Posterior vena cava (tissue), 2 donors: ENCODE measurements at places on chromosomes 2 and 18.

DNA sequence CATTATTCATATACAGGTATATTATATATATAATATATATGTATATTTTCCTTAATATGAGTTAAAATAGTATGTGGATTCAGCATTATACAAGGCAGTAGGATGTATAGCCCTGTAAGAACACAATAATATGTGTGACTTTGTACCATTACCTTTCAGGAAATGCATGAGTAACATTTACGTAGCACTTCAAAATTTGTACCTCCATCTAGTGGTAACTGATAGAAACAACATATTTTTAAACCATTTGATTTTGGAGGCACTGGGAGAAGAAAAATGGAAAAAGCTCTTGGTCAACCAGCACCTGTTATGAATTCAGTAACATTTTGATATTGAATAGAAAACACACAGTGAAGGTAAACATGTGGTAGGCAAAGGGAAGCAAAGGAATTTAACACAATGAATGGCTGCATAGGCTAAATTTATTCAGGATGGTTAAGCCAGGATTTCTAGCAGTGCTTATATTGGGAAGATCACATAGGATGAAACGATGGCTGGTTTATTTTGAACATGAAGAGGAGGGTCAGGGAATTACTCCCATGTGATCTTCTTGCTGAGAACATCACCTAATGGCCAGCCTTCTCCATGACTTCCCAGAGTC is 565.5 kb downstream of the CCDC85A start:
- DNase-seq, result no peak

GRCh38 chr2:96952976-96953610 is 33.3 kb downstream of the FAM178B start:
- DNase-seq, result peak; percentile 83

DNA sequence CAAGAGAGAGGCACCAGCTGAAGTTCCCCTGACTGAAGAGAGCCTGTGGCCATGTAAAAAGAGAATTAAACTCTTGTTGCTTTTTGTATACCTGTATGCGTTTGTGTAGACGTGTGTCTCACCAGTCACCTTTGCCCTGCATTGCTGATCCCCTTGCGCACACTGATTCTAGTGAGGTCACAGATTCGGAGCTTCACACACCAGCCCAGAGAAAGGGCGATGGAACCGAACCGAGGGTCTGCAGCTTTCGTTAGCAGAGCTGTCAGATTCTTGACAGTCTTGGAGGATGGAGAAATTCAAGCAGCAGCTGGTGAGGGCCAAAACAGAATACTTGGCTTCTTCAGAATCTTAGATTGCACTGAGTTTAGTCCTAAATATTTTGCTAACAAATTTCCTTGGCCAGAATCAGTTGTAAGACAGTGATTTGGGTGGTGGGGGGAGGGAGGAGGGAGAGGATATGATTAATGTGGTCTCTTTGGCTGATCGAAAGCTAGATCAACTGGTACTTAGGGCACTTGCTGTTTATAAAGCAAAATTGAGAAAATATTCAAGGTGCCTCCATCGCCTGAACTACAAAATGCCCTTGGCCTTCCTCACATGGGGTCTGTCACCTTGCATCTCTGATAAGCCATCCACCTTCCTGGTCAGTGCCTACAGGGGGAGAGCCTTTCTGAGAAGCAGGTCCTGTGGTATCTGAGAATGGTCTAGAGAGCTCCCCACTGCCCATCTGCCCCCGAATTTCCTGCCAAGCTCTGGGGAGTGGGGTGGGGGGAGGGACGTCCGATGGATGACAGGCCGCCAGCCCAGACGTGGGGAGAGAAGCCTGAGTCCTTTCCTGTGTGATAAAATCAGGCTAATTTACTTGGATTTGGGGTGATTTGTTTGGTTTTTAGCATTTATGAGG is 123.5 kb downstream of the CABLES1 start:
- DNase-seq, result no peak

DNA sequence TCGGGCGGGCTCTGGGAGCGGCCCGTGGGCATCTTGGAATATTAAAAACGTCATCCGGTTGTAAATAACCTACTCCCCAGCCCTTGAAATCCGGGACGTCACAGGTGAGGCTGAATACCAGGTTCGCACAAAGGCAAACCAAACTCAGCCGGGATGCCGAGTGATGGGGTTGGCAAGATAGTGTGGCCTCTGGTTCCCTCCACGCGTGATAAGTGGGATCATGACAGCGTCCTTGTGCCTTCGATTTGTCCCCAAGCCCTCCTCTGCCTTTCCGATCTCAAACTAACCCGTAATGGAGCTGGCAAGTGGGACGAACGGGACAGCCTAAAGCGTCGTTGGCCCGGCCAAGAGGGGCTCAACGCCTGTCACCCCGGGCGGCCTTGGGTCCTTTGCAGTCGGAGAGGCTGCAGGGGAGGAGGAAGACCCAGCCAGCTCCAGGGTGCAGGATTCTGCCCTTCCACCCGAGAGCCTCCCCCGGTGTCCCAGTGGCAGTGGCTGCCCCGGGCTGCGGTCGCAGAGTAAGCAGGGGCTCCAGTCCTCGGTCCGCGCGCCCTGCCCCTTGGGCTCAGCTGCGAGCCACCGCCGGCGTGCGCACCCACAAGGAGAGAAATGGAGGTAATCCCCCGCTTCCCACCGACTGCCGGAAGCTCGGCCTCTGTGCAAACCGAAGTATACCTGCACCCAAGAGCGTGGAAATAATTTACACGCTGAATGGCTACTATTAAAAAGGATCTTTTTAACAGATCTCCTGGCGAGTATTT is 13.4 kb upstream of the PAX3 start:
- no peak for DNase-seq

DNA sequence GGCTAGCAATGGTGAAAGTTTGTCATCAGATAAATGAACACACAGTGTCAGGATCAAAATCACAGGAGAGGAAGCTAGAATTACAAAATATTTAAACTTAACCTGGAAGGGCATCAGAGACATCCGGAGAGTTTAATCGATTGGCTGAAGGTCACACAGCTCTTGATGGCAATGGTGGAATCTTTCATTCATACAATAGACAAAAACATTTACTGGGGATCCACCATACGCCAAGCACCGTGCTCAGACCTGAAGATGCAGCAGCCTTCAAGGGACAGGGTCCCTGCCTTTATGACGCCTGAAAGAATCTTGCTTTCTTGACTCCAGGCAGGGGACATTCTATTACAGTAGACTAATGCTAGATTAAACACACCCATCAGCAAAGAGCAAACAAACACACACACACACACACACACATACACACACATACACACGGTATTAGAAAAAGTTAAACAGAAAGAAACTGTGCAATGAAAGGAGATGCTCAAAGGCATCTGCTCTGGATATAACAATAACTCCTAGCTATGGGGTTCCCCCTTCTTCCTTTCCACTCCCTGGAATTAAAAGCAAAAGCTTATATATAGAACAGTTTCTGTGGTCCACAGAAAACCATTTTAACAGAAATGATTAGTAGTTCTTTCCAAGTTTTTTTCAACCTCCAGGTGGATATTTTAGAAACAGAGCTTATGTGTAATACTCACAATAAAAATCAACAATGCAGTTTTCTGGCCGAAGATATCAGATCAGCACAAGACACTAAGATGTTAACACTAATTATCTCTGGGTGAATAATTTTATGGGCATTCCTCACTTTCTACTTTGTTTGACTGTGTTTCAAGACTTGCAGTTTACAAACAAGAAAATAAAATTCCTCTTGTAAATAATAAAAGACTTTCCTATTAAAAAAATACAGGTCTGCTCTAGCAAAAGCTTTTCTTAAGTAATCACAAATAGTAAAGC is 151.7 kb downstream of the ANKRD44 start:
- no peak for DNase-seq

DNA sequence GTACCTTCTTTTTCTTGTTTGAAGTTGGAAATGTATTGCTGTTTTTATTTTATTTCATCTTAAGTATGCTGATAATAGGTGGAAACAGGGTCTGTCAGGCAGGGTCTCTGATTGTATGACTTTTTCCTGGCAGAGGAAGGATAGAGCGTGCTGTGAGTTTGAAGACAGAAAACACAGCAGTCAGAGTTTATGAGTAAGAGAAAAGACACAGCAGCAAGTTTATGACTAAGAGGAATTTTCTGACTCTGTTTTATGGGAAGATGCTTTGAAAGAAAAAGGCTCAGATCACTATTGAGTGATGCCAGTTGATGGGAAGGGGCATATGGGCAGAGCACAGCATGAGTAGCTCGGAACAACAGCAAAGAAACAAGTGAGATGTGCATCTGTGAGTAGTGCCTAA is 379.1 kb downstream of the MEIS1 start:
- no peak for DNase-seq

- DNase-seq, result no peak
Measured at GRCh38 chr2:119156105-119156890, 2.3 kb downstream of the C1QL2 start.

DNA sequence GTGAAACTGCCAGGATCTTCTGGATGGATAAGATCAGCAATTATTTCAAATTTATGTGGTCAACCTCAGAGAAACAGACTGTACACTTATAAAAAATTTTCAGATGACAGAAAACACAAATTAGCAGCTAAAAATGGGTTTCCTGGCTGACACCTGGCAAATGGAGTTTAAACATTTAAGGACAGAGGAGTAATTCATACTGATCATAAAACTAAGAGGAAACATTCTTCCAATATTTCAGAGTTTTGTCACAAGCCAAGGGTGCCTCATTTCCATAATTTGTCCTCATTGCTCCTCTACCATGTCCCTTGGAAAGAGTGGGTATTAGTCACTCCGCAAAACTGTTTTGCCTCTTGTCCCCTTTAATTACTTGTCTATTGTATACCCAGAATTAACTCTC is 70.2 kb downstream of the TMEFF2 start:
- no peak for DNase-seq

DNA sequence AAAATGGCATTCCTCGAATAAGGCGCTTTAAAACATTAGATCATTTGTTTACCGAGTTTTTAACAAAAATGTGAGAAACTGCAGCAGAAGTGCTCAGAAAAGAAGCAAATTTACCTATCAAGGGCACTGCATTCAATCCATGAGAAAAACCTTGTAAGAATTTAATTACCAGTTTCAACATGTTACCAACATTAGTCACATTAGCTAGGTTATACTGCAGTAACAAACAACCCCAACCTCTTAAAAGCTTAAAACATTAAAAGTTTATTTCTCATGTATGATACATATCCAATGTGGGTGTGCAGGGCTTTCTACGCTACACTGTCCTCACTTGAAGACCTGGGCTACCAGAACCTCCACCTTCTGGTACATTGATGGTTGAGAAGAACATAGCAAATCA is 68.1 kb upstream of the CCBE1 start:
- no peak for DNase-seq

- DNase-seq, result peak; percentile 90
Measured at GRCh38 chr2:234496835-234497593, at the start of gene ARL4C. TSS of gene ARL4C (minus strand) at chr2:234497081. CDS start at chr2:234496586, 495 bp downstream.

DNA sequence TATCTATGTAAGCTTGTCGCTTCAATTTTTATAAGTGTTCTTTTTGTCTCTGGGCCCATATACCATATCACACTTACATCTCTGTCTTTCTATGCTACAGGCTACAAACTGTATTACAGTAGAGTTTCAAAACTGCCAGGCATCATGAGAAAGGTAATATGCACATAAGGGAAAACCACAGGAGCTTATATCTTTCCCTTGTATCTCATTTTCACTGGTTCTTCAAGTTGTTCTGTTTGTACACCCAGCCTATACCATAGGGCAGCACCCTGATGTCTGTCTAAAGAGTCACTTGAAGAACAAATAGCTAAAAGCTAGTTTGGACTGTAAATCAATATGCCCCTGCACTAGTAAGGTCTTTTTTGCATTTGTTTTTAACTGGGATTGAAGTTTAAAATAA is 366.7 kb downstream of the FIGN start:
- DNase-seq, result no peak

- no peak for DNase-seq
Measured at GRCh38 chr18:49723648-49724180, 89.6 kb downstream of the ACAA2 start.

DNA sequence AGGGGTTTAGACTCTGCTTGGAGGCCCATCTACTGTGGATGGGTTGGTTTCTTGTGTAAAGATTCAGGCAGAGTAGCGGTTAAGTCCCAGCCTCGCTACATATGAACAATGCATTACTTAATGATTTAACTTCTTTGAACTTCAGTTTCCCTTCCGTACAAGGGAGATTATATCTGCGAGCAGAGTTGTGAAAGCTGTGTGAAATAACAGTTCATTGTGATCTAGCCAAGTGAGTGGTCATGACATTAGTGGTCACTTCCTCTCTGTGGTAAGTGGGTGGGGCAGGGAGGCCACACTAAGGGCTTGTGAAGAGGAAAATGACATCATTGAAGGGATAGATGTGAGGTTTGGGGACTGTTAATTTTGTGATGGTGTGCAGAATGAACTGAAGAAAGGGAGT is 14.1 kb upstream of the MEX3C start:
- peak; percentile 83 for DNase-seq

DNA sequence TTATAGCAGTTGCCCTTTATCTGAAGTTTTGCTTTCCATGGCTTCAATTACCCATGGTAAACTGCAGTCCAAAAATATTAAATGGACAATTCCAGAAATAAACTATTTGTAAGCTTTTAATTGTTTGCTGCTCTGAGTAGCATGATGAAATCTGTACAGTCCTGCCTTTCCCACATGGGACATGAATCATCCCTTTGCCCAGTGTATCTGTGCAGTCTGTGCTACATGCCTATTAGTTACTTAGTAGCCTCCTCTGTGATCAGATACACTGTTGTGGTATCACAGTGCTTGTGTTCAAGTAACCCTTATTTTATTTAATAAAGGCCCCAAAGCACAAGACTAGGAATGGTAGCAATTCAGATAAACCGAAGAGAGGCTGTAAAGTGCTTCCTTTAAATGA is 810.6 kb upstream of the PIK3C3 start:
- no peak for DNase-seq

DNA sequence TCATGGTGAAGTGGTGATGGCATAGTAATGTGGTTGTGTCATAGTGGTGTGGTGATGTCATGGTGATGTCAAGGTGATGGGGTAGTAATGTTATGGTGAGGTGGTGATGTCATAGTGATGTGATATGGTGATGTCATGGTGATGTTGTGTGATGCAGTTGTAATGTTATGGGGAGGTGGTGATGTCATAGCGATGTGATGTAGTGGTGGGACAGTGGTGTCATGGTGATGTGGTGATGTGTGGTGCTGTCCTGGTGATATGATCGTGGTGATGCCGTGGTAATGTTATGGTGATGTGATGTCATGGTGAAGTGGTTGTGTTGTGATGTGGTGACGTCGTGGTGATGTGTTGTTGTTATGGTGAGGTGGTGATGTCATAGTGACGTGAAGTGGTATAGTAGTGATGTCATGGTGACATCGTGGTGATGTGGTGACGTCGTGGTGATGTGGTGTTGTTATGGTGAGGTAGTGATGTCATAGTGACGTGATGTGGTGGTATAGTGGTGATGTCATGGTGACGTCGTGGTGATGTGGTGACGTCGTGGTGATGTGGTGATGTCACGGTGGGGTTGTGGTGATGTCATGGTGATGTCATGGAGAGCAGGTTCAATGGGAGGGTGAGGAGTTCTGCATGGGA is 242.7 kb upstream of the MYT1L start:
- DNase-seq, result no peak

GRCh38 chr2:225735844-225736243 is 336.3 kb downstream of the NYAP2 start:
- DNase-seq, result no peak

- DNase-seq, result no peak
Measured at GRCh38 chr2:170950221-170950761, 21.2 kb downstream of the GORASP2 start.

GRCh38 chr2:140975237-140975636 is 1155.6 kb downstream of the LRP1B start:
- no peak for DNase-seq
